ENCODE measurements at places on chromosomes 11 and 22.

DNA sequence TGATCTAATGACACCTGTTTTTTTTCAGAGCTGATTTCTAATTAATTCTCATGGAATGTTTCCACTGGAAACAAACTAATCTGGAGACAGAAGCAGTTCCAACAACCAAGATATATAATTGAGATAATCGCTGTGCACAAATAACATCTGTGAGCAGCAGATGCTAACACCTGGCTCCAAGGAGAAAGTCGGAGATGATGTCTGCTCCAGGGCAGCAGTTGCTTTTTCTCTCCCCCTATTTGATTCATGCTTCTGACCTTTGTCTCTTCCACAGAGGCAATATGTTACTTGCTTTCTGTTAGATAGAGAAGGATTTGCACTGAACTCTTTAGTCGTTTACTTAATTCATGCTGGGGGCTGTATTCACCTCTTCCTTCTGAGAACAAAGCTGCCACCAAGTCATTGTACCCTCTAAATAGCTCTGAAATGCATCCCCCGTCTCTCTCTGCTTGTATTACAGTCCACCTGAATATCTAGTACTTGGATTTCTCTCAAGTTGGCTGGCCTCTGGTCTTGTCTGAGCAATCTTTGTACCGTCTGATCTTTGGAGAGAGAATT, 187.4 kb downstream of the MYO18B start:
- no peak for DNase-seq

DNA sequence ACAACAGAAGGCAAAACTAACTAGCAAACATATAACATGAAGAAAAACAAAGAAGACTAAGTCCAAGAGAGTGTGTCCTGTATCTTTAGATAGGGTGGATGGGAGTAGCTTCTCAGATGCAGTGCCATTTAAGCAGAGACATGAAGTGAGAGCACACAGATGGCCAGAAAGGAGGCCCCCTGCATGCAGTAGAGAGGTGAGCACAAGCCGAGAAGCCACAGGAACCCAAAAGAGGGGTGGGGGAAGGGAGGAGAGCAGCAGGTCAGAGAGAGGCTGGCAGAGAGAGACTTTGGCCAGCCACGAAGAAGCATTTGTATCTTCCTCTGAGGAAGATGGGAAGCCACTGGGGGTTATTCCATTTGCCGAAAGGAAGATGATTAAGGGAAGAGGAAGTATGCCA, 86.7 kb downstream of the NTM start:
- no peak for DNase-seq

- no peak for DNase-seq
These were observed 2.5 kb upstream of the MIF start for GRCh38 chr22:23891726-23892125.

DNA sequence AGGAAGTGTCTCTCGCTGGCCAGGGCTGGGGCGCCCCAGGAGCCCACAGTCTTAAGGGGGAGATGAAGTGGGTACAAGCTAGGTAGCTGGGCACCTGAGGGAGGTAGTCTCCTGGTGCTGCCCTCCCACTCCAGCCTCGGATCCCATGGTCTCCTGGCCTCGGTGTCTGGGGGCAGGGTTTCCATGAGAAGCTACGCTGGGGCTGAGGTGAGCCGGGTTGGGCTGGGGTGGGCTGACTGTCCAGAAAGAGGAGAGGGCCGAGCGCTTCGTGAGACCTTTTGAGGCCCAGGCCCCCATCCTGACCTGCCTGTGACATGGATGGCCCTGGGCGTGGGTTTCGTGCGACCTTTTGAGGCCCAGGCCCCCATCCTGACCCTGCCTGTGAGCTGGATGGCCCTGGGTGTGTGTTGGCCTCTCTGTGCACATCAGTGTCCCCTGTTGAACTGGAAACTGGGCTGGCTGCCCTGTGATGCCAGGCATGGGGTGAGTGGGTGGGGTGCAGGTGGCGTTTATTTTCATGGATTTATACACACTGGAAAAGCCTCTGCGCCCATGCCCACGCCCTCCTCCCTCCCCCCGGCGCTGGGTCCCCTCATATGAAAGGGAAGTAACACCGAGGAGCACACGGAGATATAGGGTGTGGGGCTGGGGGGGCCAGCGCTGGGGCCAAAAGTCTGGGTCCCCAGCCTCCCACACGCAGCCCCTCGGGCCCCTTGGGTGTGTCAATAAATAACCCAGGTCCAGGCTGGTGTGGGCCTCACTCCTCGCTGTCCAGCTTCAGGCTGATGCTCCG, 8.6 kb downstream of the AIP start:
- no peak for DNase-seq

DNA sequence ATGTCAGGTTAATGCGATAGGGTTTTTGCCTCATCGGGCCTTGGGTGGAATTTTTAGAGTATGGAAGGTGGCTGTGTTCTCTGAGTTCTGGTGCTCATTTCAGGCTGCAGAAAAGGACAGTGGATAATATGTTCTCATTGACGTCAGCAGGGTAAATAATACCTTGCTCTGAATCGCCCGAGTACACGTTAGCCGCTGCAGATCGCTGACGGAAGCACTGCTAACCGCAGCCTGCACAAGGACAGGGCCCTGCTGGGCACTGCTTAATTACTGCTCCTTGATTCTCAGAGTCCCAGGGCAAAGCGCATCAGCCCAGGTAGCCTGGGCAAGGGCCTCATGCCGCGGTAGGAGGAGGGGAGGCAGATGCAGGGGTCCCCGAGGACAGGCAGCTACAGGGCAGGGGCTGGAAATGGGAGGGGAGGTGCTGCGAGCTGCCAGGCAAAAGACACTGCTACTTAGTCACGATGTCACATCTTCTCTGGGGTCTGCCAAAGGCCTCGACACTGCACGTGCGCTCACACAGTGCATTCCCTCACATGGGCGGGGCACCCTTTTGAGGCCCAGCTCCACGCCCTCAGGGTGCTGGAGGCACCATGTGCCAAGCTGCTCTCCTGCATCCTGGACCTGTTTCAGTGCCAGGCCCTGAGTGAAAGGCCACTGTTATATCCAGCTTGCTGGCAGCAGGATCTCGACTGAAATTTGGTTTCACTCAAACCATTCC, 35.2 kb downstream of the PPP2R1B start:
- no peak for DNase-seq

DNA sequence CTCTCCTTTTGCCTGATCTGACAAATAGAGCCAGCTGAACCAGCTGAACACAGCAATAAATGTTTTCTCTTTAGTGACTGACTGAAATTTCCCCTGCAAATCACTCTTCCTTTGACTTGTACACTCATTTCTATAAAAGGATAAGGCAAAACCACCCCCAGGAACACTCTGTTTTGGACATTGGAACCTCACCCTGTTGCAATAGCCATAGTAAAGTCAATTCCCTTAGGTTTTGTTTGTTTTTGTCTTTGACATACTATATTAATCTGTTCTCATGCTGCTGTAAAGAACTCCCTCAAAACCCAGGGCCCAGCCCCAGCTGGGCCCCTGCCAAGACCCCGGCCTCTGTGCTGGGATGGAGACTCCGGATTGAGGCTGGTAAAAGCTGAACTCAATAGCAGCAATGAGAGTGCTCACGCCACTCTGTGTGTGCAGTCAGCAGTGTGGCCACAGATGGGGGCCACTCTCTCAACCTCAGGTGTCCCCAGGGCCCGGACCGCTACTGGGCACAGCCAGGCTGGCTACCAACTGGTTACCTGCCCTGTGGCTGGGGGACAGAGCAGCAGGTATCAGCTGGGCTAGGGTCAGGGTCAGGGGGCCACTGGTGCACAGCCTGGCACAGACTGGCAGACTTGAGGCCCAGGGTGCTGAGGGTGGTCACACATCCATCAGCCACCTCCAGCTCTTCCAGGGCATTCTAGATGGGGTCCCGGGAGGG, 597.4 kb downstream of the LUZP2 start:
- no peak for DNase-seq

DNA sequence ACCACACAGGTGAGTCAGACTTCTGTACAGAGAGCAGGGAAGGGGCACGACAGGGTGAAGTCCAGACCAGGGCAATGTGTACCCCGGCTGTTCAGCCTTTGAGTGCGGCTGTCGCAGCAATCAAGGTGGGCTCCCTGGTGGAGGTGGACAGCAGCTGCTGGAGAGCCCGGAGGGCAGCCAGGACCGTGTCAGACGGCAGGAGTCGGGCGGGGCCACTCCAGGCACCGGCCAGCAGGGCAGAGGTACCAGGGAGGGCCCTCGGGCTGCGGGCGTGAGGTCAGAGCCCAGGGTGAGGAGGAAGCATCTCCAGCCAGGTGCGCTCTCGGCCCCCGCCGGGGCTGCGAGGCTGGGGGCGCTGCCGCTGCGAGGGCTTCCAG, 802 bp upstream of the PIM3 start:
- no peak for DNase-seq
